ENCODE measurements at places on chromosomes 12 and 14. TPM values are rescaled to one million over a fixed set of nuclear protein-coding genes. Genes with fewer than 3 reads are reported as not detected.
A peak's percentile ranks its signal among the peaks of the same experiment; 100 is the strongest.

Gene SLCO1C1
- total RNA-seq, result not detected

Gene TAS2R14
- 1.1 TPM for total RNA-seq

Gene NRIP2
- total RNA-seq, result not detected

Gene FERMT2
- total RNA-seq, result 2.1 TPM

Gene JPH4
- not detected for total RNA-seq

GRCh38 chr12:40692765-40693206 lies 547 bp downstream of the CNTN1 start:
- no peak for DNase-seq

GRCh38 chr14:104680806-104681688 lies 8.4 kb upstream of the INF2 start:
- DNase-seq, result no peak

DNA sequence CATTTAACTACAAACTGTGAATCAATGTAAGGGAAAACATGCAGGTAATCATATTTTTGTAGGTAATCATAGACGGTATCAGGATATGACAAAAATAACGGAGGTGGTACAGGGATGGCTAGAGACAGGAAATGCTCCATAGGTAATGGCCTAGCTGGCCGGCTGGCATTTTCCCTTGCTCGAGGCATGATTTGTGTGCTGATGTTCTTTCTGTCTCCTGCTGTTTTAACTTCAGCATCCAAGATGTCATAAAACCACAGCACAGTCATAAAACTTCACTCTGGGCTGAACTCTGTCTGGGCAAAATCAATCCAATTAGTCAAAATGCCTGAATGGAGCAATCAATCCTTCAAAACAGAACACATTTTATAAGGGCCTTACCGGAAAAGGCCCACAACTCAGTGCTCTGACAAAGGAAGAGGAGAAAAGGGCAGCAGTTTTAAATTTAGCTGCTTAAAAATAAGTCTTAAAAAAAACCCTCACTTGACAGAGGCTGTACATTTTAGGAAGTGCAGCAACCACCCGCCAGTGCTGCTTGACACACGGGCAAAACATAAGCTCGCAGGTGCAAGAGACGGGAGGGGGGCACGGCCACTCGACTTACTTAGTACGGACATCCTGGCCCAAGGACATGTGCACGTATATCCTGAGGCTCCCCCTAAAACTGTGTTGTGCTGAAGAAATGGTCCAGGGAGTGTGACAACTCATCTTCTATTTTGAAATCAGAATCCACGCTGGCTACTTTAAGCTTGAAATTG lies 40.5 kb upstream of the GPR68 start:
- no peak for DNase-seq

- DNase-seq, result peak; percentile 66
Observed at GRCh38 chr14:103057372-103058163, at the start of gene CDC42BPB. TSS of gene CDC42BPB (minus strand) at chr14:103057549. CDS start at chr14:103057173, 376 bp downstream.

DNA sequence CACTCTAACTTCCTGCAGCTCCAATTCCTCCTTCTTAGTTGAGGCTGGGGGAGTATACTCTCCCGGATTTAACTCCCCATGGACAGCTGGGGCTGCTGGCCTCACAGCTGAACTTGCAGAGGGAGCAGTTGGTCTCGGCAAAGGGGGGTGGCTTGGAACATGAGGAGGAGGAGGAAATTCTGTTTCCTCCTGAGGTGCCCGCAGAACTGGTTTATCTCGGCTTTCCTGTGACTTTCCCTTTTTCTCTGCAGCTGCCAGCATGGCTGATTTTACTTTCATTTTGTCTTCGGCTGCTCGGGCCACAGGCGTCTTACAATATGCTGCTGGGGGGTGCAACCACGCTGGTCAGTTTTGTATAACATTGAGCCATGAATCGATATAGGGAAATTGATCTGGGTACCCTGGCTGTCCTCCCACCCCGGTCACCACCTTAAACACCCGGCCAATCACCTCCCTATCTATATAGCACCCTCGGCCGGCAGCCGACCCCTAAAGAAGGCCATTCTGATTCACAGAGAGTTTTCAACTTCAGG lies 1317.6 kb downstream of the TMEM121 start:
- peak; percentile 49 for DNase-seq

DNA sequence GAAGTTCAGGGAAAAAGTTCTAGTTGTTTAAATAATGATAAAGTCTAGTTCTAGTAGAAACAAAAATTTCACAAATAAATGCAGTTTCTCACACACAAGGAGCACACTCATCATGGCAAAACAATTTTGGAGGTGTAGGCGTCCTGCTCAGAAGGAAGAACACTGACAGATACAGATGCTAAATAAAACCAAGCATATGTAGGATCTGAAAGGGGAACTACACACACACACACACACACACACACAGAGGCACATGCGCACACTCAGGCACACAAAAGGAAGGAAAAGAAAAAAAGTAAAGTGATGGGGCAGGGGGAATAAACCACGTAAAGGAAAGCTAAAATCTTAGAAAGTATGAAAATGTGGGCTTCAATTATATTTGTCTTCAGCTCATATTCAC lies 117.7 kb downstream of the SOX5 start:
- DNase-seq, result no peak

DNA sequence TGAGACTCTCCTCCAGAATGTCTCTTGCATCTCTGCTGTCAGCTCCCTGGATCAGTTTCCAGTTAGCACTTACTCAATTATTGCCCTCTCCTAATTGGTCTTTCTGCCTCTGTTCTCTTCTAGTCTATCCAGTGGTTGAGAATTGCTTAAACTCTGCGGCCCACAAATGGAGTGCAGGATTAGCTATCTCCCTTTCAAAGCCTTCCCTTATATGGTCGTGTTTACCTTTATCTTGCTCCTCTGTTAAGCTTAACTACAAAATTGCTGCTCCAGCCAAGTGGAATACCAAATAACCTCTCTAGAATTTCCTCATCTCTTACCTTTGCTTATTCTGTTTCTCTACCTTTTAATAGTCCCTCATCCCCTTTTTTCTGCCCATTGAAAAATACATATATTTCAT lies 132.7 kb downstream of the NRXN3 start:
- no peak for DNase-seq

DNA sequence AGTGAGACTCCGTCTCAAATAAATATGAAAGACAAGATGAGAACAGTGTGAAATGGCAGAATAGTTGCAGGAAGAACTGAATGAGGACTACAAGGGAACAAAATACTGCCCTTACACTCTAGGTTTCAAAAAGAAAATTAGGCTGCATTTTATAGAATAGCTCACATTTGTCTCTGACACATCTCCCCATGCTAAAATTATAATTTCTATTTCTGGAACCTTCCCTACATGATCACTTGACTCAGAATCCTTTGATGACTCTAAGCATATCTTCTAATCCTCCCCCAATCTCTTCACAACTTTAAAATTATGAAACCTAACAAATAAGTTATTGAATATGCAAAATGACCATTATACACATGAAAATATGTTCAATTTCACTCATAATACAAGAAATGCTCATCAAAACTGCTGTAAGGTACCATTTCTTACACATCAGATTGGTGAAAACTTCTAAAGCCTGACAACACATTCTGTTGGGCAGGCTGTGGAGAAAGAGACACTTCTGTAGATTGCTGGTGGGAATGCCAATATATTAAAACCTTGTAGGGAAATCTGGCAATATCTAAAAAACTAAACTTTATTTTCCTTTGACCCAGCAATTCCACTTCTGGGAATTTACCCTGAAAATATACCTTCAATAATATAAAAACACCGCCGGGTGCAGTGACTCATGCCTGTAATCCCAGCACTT lies 4.3 kb upstream of the HIGD1C start:
- DNase-seq, result no peak

DNA sequence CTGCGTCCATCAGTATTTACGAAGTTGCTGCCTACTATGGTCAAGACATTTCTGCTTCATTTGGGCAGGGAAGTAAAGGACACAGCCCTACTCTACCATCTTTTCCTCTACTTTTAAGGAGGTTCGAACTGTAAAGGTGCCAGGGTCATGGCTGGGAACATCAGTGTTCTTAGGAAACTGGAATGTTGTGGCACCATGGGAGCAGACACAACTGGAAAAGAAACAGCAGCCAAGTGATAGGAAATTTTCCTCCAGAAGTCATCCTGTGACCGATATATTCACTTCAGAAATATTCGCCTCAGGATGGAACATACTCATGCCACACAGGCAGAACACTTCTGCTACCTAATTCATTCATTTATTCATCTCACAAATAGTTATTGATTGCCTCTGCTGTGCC lies 104.4 kb downstream of the ETV6 start:
- DNase-seq, result no peak
